ENCODE measurements at places on chromosomes 1 and 21.

- DNase-seq, result no peak
Measured at GRCh38 chr1:208308221-208308620, 64.0 kb upstream of the PLXNA2 start.

DNA sequence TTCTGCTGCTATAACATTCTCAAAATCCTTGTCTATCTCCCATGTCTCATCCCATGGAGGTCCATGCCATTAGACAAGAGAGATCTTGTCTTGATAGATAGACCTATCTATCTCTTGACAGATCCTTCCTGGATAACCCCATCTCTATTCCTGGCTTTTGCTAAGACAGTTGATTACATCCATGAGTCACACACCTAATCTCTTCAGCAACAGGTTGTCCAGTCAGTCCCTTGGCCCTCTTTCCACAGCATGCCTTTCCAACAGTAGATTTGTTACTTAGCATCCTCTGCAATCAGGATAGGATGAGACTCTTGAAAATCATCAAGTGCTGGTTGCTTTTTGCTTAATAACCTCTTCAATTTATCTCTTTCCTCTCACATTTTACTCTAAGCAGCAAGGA is 46.6 kb downstream of the TRMT1L start:
- no peak for DNase-seq

DNA sequence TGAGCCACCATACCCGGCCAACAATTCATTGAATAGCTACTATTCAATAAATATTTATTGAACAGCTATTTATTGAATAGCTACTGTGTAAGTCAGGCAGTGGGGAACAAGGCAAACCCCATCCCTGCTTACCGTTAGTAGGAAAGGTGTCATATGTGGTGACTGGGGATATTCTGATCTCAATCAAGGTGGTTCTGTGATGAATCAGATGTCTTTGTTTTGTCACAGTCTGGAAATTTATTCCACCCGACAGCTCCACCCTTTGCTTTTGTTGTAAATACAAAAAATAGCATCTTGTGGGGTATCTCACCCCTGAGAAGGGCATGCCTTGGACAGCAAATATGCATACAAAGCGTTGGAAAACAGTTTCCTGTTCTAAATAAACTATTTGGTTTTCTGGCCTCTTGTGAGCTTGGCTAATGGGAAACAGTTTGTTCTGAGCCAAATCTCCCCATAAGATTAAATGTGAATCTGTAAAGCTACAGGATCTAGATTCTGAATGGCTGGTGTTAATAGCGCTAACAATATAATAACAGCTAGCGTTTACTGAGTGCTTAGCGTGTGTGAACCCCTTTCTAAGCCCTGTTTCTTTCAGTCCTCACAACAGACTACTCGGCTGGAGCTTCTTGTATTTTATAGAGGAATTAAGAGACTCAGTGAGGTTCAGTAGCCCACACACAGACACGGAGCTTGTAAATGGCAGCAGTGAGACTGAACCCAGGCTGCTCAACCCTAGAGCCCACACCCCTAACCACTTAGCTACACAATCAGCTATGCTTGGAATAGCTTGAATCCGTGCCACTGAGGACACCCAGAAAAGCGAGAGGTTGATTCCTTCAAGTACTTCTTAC is 5.5 kb downstream of the PDPN start:
- DNase-seq, result no peak

GRCh38 chr1:58929671-58930325 is 146.0 kb upstream of the JUN start:
- no peak for DNase-seq

DNA sequence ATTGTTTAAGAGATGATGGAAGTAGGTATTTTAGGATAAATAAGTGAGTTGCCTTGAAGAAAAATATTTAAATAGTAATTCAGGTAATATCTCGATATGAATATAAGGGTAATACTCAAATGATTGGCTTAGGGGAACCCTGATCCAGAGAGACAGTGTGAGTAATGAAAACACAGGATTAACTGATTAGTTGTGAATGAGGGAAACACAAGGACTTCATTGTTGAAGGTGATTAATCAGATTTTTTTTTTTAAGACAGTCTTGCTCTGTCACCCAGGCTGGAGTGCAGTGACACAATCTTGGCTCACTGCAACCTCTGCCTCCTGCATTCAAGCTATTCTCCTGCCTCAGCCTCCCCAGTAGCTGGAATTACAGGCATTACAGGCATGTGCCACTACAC is 12.7 kb downstream of the SLC25A33 start:
- no peak for DNase-seq

DNA sequence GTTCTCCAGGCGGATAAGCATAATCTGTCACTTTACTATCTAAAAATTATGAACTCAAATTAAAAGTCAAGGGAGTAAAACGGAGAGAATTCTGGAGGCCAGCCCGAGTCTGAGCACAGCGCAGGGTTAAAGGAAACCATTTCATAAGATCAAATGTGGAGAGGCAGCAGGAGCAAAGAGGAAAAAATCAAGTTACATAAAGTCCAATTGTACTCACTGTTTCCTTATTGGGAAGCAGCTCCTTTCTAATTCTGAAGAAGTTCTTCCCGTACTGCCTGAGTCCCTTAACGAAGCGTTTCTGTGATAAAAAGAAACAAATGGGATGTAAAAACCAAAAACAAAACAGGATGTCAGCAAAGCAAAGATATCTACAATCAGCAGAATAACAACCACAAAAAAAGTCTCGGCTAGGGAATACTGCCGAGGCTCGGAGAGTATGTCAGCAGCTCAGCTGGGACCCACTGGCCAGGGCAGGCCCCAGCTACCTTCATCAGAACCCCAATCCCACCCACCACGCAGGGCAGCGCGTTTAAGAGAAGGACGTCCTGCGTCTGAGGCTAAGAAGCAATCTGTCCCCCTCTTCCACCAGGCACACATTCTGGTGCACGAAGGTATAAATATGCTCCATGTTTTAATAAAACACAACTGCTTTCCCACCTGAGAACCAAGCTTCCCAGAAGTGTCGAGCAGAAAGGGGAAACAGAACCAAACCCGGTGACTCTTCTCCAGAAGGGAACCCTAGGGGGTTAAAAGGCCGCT is 104.8 kb downstream of the SLC45A1 start:
- no peak for DNase-seq

DNA sequence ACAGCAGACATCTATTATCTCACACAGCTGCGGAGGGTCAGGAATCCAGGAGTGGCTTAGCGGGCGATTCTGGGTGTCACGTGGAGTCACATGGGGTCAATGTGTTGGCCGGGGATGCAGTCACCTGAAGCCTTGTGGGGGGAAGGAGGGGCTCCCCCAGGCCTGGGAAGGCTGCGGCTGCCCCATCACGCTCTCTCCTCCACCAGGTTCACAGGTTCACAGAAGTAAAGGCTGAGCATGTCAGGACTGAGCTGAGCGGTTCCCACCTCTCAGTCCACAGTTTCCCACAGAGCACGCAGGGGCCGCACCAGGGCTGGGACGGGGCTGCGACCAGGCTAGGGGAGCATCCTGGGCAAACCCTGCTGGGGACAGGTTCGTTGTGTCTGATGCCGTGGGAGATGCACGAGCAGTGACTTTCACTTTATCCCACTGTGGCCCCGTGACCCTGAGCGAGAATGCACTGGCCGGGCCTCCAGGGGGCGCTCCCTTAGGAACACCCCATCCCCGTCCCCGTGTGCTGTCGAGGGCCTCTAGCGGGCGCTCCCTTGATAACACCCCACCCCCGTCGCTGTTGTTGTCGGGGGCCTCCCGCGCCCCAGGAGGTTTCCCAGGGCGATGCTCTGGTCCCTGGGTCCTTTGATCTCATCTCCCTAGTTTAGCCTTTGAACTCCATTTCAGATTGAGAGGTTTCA is 73.2 kb upstream of the TRAPPC10 start:
- DNase-seq, result no peak

GRCh38 chr21:42122808-42123207 is 51.7 kb downstream of the UMODL1 start:
- no peak for DNase-seq

GRCh38 chr21:35197191-35197590 is 148.1 kb upstream of the RUNX1 start:
- no peak for DNase-seq
